GM12878 (cell line): ENCODE measurements at places on chromosomes 4 and X.

DNA sequence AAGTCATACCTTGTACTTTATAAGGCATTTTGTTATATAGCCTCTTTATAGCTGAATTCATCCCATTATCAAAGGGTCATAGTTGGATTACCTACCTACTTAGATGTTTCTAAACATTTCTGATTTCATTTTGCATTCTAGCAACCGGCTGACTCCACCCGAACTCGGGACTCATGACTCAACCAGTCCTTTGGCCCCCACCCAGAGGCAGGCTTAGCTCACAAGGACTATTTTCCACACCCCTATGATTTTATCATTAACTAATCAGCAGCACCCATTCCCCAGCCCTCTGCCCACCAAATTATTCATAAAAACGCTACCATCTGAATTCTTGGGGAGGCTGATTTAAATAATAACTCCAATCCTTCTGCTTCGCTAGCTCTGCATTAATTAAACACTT, 79.9 kb upstream of the EGFL6 start:
- no peak for DNase-seq

- DNase-seq = no peak
Observed at GRCh38 chr4:74370912-74371311, 6.0 kb downstream of the EREG start.

DNA sequence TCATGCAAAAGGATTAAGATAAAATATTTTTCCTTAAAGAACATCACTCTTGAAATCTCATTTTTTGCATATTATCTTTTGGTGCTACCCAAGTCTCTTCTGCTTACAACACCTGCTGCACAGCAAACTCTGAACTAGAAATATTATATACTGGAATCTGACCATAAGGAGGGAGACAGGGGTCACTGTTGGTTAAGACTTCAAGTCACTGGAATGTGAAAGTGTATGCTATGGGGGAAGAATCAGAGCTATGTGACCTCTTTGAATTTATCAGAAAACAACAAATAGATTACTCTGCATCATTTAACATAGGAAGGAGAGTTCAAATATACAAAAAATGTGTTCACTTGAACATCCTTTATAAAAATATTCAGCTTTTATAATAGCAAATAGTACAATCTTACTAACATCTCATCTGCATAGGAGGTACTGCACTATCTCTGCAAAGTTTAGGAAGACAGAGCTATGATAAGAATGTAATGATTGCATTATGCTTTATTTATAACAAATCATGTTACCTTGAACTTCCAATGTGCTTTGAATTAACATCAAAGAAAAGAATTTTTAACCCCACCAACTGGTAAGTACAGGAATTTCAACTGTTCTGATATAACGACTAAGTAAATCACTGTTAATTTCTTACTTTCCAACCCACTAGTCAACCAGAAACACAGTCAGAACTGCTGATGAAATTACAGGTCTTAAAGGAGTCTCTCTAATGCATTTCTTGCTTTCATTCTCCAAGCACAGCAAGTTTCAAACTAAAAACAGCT, 69.8 kb downstream of the ZNF827 start:
- no peak for DNase-seq

GRCh38 chrX:101759000-101759399, 99.3 kb upstream of the ARMCX2 start:
- DNase-seq = no peak

DNA sequence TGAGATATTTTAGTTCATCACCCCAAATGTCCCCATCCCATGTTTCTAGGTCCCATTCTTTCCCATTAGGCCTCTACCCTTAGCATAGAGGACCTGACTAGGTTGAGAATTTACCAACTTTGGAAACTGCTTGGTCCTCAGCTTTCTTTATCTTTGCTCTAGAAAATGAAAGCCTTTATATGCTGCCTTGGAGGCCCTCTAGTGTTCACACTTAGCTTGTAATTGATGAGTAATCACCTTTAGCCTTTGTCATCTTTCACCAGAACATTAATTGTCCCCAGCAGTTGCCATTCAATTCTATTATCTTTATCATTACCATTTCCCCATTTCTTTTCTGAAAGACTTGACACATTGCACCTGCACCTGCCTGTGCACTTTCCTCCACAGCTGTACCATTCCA, 589.2 kb upstream of the NR3C2 start:
- no peak for DNase-seq

GRCh38 chr4:170089668-170090351, at the start of gene AADAT:
TSS of gene AADAT (minus strand) at chr4:170089956. CDS start at chr4:170089690, 266 bp downstream.
- DNase-seq = no peak

GRCh38 chrX:20001588-20001987, 10.7 kb upstream of the BCLAF3 start:
- DNase-seq = no peak

DNA sequence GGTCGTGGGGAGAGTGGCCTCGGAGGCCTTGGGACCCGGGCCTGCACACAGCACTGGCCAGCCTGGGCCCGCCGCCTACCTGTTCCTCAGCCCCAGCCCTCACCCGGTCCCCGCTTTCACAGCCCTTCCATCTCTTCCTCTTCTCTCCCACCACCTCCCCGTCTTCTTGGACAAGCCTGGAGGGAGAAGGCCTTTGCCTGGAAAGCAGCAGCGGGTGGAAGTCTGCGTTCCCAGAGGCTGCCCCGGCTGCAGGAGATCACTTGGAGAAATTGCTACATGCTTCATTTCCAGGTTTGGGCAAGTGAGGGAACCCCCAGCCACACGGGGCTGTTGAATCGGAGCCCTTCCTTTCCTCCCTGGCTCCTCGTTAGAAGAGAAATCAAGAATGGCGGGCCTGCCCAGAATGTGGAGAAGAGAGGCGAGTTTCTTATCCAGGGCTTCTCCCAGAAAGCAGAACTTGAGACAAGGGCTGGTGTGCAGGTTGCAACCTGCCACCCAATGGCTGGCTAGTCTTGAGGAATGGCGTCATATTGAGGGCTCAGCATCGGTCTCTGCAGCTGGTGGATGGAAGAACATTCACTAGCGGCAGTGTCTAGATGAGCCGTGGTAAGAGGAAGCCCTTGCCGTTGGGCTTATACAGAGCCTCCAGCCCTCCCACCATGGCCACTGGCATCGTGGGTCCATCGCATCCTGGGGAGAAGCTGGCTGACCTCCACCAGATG, 1.2 kb upstream of the PDZD4 start:
- no peak for DNase-seq

DNA sequence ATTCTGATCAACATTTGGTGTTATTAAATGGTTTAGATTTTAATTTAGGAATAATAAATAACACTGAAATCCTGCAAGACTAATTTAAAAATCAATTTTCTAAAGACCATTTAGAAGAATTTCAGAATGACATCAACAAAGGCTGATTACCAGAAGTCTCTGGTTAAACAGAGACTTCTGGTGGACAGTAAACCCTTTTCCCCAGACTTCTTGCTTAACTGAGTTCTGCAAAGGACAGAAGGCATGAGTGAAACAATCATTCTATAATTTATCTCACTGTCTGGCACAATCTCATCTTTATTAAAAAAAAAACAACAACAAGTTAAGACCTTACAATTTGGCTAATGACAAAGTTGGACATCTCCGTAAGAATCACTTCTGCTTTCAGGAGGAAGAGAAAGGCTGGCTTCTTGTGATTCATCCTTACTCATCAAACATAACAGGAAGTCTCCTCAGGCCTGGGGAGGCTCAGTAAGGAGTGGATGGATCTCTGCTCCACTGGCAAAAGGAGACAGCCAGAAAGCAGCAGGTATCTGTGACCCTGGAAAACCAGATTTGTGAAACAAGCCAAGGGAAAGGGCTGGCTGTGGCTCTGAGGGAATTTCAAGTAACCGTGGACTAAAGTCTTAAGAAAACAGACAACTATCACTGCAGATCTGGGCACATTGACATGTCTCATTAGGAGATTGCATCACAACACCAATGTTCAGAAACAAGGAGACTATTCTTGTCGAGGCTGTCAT, 908 bp upstream of the TLR6 start:
- peak; percentile 82 for DNase-seq

DNA sequence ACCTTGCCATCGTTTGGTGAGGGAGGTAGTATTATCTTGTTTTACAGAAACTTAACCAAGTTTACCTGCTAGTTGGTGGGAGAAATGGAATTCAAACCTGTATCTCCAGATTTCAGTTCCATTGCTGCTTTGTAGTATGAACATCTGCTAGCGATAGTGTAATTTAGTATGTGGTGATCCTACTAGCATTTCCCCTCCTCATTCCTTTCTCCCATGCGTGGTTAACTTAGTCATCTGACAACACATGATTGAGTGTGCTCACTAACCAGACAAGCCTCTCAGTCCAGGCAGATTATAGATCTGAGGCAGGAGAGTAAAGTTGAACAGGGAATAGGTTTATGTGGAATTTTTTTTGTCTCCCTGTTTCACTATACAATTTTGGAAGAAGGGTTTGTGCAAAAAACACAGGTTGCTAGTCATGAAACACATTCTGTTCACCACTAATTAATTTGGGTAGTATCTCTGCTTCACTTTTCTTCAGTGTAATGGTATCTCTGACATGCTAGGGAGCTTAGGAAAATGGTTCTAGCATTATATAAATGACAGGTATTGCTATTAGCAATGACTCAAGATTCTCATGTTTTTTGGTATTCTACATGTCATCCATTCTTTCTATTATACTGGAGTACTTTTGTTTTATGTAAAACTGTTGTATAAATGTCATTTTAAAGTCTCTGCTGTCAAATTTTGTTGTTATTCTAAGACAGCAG, 21.7 kb downstream of the RBPJ start:
- no peak for DNase-seq

GRCh38 chr4:173835903-173836302, 305.9 kb upstream of the HAND2 start:
- no peak for DNase-seq

DNA sequence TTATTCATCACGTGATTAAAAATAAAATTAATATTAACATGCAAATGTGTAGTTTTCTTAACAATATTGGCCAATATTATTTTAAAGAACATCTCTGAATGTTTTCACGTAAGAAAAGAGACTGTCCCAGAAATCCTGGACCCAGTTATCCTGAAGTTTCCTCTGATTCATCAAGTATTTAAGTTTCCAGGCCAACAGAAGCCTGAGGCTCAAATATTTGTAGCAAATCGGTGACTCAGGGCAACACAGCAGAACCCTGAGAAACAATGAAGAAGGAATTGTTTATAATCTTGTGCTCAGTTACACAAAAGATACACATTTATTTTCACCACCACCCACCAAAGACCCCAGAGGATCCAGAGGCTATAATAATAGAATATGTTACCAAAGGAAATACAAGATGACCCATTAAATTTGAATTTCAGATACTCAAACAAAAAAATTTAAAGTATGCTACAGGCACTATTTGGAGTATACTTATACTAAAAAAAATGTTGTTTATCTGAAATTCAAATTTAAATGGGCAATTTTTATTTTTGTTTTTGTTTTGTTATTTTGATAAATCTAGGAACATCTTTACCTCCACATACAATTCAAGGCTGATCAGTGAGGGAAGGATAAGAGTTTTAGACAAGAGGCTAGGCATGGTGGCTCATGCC, 33.9 kb upstream of the SLC7A11 start:
- DNase-seq = no peak

- no peak for DNase-seq
Observed at GRCh38 chr4:158538176-158538575, 16.5 kb downstream of the RXFP1 start.

- DNase-seq = no peak
Observed at GRCh38 chr4:25901030-25901430, 13.0 kb upstream of the SMIM20 start.

DNA sequence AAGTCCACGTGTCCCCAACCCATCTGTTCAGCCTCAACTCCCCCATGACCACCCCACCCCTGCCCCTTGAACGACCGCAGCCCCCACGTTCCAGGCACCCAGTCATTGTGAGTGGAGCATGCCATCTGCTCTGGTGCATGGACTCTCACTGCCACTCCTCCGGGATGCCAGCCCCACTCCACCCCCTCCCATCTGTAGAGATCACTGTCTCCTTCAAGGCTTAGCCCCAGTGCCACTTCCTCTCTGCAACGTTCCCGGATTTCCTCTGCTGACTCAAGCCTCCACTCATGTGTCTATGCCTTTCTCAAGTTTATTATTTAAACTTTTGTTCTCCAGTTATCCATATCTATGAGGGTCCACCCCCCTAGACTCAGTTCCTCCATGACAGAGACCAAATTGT, 54.0 kb downstream of the MAML3 start:
- no peak for DNase-seq

DNA sequence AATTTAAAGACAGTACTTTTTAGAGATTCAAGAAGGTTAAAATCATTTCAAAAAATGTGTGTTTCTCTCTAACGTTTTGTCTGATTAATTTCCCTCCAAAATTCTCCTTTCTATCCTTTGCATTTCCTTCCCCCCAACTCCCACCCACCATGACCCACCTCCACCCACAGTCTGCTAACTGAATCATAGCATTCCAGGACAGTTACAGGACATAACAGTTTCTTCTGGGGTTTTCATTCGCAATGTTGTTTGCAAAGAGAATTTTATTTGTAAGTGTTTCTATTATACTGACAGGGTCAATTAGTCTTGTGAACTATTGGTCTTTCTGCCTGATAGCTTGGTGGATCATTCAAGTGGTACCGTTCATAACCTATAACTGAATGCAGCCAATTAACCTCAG, 53.7 kb downstream of the ANAPC10 start:
- DNase-seq = no peak

DNA sequence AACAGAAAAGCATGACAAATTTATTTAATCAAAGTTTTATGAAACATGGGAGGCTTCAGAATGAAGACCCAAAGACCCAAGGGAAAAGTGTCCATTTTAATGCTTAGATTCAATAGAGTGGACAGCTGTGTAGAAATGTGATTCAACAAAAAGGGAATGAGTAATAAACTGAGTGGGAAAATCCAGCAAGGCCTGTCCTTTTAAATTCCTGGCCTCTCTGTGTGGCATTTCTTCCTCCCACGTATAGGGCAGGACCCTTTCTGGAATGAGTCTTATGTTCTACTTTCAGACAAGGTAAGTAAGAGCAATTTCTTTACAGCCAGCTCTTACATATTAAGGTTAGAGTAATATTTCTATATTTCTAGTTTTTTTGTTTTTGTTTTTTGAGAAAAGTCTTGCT, 14.5 kb downstream of the AASDH start:
- DNase-seq = no peak

DNA sequence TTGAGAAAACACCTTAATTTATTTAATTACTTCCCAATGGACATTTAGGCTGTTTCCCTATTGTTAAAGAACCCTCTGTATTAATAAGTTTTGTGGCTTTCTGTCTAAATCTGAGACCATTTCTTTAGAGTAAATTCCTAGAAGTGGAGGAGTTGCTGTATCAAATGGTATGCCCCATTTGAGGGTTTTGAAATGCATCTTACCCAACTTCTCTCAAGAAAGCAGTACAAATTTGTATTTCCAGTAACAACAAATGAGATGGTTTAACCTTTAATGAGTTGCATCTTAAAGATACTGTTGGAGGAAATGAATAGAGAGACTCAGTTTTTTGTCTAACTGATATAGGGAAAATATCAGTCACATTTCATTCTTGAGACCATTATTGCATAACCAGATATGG, 70.5 kb upstream of the CBLL2 start:
- no peak for DNase-seq

DNA sequence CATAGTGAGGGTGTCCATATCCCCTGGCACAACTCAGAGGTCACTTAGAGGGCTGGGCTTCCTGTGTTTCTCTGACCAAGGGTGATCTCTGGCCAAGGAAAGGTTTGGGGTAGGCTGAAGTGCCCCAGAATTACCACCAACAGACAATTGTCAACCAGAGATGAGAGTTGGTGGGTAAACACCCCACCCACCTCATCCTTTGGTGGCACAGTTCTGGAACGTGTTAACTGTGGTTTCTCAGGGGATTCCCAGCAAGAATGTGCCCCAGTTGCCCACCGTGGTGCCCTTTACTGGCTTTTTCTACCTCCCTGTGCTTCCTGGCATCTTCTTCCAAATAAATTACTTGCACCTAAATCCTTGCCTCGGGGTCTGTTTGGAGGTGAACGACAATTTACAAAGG, 17.1 kb downstream of the GRPR start:
- DNase-seq = no peak
